ENCODE measurements at places on chromosomes 2 and 18.

- no peak for DNase-seq
Measured at GRCh38 chr2:134575888-134576287, 142.9 kb downstream of the TMEM163 start.

GRCh38 chr2:8445580-8445979, 236.3 kb upstream of the ID2 start:
- no peak for DNase-seq

- no peak for DNase-seq
Measured at GRCh38 chr2:212914392-212914791, 237.0 kb downstream of the IKZF2 start.

- DNase-seq, result no peak
Measured at GRCh38 chr2:180004731-180005130, 2.4 kb downstream of the CWC22 start.

DNA sequence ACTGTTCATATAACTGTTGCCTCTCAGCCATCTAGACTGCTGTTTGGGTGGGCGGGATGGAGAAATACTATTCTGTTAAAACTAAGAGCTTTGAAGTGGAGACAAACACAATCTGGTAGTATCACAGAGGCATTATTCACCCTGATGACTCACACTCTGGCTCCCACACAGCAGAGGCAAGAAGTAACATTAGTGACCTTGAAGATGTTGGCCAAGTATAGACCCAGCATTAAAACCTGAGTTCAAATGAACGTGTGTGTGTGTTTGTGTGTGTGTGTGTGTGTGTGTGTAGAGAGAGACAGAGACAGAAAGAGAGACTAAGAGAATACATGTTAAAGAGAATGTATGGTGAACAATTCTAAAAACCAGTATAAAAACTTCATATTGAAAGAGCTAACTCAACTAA, 22.5 kb upstream of the ACVR1 start:
- DNase-seq, result no peak

All from stimulated activated CD8-positive, alpha-beta memory T cell treated with anti-CD3 and anti-CD28 coated beads, Interleukin-15, amount 100 ng/mL, for 1 hour (primary cell).